Naive thymus-derived CD8-positive, alpha-beta T cell (primary cell): ENCODE measurements at places on chromosomes 3 and 15.

DNA sequence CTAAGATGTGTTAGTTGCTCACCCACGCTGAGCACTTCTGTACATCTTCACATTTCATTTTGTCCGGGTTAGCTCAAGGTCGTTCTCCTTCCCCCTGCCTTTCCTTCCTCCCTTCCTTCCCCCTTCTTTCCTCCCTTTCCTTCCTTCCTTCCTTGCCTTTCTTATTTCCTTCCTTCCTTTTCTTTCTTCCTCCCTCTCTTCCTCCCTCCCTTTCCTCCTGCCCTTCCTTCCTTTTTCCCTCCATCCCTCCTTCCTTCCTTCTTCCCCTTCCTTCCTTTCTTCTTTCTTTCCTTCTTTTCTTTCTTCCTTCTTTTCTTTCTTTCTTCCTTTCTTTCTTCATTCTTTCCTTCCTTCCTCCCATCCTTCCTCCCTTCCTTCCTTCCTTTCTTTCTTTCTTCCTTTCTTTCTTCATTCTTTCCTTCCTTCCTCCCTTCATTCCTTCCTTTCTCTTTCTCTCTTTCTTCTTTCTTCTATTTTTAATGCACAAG, 129.8 kb downstream of the FAM174B start:
- no peak overlapping the region for H3K27ac ChIP-seq
- no peaks in the 10 kb centered on the region for H3K36me3 ChIP-seq
- peaks cover 30% of the 10 kb centered on the region for H3K27me3 ChIP-seq
- DNase-seq, result no peak

GRCh38 chr3:52836986-52837385, 2.2 kb upstream of the MUSTN1 start:
- H3K27me3 ChIP-seq, result no peaks in the 10 kb centered on the region
- H3K36me3 ChIP-seq, result peaks cover 6% of the 10 kb centered on the region
- H3K4me3 ChIP-seq, result no peak overlapping the region

- H3K4me1 ChIP-seq, result peaks cover 27% of the 10 kb centered on the region
- H3K4me3 ChIP-seq, result no peak overlapping the region
- H3K36me3 ChIP-seq, result no peaks in the 10 kb centered on the region
- DNase-seq, result no peak
- no peaks in the 10 kb centered on the region for H3K27me3 ChIP-seq
Measured at GRCh38 chr3:122245513-122246174, 62.2 kb downstream of the CASR start.

- no peaks in the 10 kb centered on the region for H3K27me3 ChIP-seq
- no peak for DNase-seq
- H3K4me3 ChIP-seq, result no peak overlapping the region
- no peak overlapping the region for H3K27ac ChIP-seq
Measured at GRCh38 chr3:16137044-16137443, 37.4 kb upstream of the GALNT15 start.

DNA sequence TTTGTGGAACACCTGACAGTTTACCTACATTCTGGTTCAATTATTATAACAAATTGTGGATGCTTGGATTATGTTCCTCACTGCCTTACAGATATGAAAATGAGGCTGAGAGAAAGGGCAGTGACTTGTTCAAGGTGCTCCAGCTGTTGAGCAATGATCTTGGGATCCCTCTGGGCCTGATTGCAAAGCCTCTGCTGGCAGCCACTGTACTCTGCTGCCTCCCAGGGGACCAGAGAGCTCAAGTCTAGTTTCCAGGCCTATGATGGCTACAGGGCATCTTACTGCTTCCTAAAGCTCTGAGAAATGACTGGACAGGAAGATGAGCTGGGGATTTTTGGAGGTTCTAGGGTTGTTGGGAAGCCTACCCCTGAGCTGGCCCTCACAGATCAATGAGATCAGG, 2.3 kb upstream of the SHC4 start:
- H3K4me3 ChIP-seq, result no peak overlapping the region
- no peak for DNase-seq
- peaks cover 30% of the 10 kb centered on the region for H3K4me1 ChIP-seq
- peaks cover 57% of the 10 kb centered on the region for H3K27me3 ChIP-seq

DNA sequence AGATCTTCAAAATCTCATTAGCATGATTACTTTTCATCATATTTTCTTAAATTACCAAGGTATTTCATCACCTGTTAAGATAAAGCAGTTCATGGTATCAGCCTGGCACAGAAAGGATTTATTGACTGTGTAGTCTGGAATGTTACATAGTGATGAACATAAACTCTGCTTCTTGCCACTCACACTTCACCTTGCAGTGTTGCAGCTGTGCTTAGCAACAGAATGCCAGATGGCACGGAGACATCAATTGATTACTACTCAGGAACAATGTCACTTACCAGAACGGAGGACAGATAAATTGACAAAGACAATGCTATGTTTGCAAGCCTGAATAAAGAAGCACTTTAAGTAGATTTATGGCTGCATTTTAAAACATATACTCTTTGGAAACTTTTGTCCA, 15.0 kb upstream of the BCHE start:
- H3K27ac ChIP-seq, result no peak overlapping the region
- H3K4me1 ChIP-seq, result no peaks in the 10 kb centered on the region
- no peaks in the 10 kb centered on the region for H3K27me3 ChIP-seq
- no peak for DNase-seq
- no peak overlapping the region for H3K4me3 ChIP-seq

DNA sequence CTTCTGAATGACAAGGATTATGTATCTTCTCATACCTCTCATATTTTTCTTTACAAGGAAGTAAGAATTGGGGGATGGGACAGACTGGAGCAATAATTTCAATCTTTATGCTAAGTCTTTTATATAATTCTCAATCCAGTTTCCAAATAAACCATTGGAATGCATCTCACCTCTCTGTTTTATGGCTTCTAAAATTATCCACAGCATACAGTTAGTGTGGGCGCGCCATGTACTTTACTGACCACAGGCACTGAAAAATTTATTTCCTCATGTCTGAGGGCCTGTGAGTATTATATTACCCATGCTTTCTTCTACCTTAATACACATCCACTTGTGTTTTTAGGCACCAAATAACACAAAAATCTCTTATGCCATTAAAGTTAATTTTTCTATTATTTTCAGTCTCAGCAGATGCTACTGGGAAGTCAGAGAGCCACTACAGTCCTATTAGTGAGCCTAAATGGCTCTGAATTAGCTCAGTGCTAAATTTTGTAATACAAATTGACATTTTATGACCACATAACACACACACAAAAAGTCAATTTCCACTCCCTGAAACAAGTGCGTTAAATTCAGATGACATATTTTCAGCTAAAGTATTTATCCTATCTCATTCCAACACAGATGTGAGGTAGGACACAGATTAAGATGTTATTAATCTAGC, 39.3 kb downstream of the SLITRK3 start:
- DNase-seq, result no peak
- H3K4me1 ChIP-seq, result no peaks in the 10 kb centered on the region
- no peak overlapping the region for H3K27ac ChIP-seq
- H3K4me3 ChIP-seq, result no peak overlapping the region
